ENCODE measurements at places on chromosomes 6 and 20. TPM values are rescaled to one million over a fixed set of nuclear protein-coding genes. Genes with fewer than 3 reads are reported as not detected.

GRCh38 chr6:133682506-133683307 is 206.2 kb upstream of the TCF21 start:
- no peak for DNase-seq

CD109 gene
- 18.8 TPM for polyA plus RNA-seq

CRISP2 gene
- not detected for polyA plus RNA-seq

GRCh38 chr6:56475736-56476457 is 166.8 kb downstream of the DST start:
- no peak for DNase-seq

DNA sequence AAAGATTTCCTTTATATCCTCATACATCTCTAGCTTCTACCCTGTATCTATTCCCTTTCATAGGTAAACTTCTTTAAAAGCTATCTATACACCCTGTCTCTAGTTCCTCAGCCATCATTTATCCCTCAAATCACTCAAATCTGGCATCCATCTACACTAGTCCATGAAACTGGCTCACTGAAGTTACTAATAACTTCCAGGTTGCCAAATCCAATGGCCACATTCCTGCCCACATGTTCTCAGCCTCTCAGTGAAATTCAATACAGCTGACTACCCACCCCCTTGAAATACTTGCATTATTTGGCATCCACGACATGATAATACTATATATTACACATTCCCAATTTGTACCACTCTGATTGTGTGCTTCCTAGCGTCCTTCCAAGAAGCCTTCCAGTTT is 8.7 kb downstream of the REPS1 start:
- no peak for DNase-seq

DNA sequence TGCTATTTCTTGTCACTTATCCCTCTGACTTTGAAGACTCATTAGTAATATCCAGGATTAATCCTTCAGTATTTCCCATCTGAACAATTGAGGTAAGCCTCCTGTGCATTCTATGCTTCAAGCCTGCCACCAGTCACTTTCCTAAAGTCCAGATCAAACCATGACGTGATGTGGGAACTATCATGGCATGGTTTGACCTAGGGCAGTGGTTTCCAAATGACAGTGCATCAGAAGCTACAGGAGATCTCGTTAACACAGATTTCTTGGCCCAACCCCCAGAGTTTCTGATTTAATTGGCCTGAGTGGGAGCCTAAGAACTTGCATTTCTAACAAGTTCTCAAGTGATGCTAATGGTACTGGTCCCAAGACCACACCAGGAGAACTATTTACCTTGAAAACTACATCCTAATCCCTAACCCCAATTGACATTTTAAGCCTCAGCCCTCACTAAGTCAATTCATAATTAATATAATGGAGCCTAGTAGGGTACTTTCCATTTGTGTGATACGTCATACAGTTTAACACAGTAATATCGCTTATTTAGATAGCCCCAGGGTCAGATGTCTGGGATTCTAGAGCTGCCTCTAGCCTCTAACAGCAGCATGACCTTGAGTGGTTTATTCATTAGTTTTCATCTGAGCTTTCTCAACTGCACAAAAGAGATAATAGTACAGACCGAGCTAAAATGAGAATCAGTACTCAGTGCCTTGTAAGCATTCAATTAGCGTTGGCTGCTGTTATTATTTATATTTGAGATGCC is 907.6 kb downstream of the TFAP2A start:
- DNase-seq: no peak

ZC2HC1B gene
- not detected for polyA plus RNA-seq

- DNase-seq: no peak
These were observed 40.4 kb upstream of the PRELID3B start for GRCh38 chr20:59082981-59083380.

- peak; percentile 43 for DNase-seq
These were observed 45.4 kb downstream of the SSR1 start for GRCh38 chr6:7267466-7268091.

GRCh38 chr6:139355172-139355571 is 19.3 kb downstream of the CITED2 start:
- DNase-seq: no peak

DNA sequence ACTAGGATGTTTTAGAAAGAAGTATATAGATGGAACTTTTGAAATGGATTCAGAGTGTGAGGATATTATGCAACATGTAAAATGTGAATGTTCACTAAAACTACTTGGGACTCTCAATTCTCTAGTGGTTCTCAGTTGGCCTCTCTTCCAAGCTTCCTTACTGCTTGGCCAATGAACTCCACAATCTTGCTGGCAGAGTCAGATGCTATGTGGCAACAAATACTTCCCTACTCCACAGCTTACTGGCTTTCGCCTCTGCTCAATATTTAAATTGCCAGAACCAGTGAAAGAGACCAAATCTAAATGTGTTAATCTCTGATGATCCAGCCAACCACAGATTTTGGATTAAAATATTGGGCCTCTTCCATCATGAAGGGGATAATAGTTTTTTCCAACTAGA is 138.4 kb downstream of the HTR1B start:
- DNase-seq: peak; percentile 38

HLA-DQB1 gene
- polyA plus RNA-seq: 2.6 TPM

FOXO3 gene
- 34.4 TPM for polyA plus RNA-seq

FOXC1 gene
- 1.9 TPM for polyA plus RNA-seq

DNA sequence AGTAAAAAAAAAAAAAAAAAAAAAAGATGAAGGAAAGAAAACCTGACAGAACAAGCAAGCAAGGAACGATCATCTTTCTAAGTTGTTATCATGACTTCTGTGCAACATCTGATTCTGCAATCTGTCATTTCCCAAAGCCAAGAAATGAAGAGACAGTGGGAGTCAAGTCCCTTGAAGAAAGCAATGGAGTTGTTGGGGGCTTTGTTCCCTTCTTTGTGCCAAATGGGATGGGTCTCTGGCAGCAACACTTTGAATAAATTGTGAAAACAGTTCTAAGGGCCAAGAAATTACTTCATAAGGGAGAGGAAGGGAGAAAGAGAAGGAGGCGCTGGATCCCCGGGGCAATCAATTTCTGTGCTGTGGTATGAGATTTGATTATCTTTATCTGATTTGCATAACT is 33.3 kb upstream of the RSPO3 start:
- peak; percentile 31 for DNase-seq

- DNase-seq: no peak
These were observed 78.6 kb downstream of the AIG1 start for GRCh38 chr6:143139239-143139784.

SIGLEC1 gene
- polyA plus RNA-seq: 3.1 TPM
